ENCODE measurements at places on chromosomes 1 and 21.
A peak's percentile ranks its signal among the peaks of the same experiment; 100 is the strongest.

DNA sequence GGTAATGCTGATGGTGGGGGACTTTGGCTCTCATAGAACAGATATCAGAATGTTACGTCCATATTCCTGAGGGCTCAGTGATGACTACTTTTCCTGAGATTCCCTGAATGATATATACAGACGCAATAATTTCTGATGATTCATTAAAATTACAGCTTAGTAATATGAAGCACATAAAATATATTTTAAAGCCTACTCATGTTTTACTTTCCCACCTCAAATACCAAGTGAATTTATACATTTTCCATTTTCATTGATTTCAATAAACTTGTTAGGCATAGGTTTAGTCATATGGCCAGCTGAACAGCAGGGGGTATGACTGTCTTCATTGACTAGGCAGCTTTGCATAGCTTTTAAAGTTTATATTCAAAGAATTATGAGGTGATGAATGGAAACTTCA, 26.2 kb upstream of the PDC start:
- no peak for DNase-seq

DNA sequence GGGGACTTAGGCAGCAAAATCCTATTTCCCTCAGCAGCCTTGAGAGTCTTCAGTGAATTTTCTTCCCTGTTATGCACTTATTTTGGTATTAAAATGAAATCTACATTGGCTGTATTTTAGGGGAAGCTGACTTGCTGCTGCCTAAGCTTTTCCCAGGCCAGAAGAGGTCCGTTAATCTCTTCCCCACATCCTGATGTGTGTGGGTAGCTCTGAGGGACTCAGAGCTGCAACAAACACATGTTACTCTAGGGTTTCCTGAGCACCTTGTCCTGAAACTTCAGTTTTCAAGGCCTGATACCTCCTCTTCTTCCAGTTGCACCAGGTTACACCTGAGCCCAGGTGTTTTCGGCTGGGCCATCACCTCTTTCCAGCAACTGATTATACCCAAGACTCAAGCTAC, 51.5 kb downstream of the SYT6 start:
- no peak for DNase-seq

- DNase-seq: no peak
Observed at GRCh38 chr1:17792421-17792820, 37.3 kb downstream of the ACTL8 start.

DNA sequence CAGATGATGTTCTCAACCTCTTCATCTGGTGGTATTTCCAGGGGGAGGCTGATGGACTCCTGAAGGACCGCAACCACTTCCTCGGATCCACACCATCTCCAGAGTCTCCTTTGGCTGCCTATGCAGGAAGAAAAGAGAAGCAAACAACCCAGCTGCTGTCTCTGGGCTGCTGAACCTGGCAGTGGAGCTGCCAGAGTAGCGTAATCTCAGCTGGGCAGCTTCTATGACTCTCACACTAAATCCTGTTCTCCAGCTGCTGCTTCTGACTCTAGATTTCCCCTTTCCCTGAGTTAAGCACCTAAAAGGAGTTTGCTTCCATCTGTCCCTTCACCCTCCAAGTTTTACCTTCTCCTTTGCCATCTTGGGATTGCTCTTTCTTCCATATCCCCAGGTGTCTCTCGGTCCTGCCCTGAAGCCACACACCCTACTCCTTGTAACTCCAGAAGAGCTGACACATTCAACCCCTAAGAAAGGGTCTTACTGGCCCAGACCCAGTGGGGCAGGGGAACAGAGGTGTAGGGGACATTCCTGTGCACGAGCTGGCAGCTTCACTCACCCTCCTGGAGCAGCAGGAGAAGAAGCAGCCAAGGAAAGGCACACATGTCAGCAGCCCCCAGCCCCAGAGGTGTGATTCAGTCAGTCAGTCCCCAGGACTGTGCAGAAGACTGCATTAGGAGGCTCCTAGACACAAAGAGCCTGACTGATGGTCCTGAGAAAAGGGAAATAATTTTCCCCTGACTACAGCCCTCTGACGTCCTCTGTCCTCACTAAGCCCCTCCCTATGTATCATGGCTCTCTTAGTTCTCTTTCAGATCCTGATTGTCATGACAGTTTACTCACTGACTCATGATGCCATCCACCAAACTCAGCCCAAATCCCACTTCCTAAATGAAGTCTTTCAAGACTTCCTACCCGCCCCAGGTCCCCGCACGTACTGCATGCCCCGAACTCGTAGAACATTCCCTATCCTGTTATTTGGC, at the start of gene SLAMF9:
SLAMF9 (minus strand) TSS at position 702 of the 980 bp plus-strand sequence; CDS start at position 602, 100 bp downstream.
- DNase-seq: no peak

- DNase-seq: no peak
Observed at GRCh38 chr1:21764615-21765423, 18.1 kb downstream of the USP48 start.

DNA sequence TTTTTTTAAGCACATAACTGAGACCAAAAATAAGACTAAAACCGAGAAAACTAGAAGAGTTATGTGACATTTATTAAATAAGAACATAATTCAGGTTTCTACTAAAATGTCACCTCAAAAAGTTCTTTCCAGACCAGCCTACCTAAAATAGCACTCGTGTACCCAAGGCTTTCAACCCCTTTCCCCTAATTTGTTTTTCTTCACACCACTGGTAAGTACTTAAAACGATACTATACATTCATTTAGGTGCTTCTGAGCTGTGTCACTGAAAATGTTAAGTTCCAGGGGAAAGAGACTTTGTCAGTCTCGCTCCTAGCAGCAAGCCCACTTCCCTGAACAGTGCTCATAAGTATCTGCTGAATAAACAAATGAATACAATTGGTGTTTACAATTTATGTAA, 6.8 kb downstream of the RRAGC start:
- DNase-seq: no peak

GRCh38 chr1:86245566-86246190, 89.1 kb upstream of the COL24A1 start:
- DNase-seq: no peak

- no peak for DNase-seq
Observed at GRCh38 chr1:211893260-211893659, 62.7 kb upstream of the LPGAT1 start.

DNA sequence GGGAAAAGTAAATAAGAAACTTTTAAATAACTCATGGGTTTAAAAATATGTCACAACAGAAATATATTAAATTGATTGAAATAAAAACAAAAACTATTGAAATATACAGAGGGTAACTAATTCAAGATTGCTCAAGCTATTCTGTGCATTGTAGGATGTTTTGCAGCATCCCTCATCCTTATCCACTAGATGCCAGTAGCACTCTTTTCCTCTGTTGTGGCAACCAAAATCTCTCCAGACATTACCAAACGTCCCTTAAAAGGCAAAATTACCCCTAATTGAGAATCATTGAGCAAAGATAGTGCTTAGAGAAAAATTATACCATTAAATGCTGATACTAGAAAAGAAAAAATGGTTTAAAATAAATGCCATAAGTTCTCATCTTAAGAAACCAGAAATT, 682.6 kb downstream of the RWDD3 start:
- peak; percentile 8 for DNase-seq

- no peak for DNase-seq
Observed at GRCh38 chr1:234684856-234685255, 74.9 kb upstream of the IRF2BP2 start.

DNA sequence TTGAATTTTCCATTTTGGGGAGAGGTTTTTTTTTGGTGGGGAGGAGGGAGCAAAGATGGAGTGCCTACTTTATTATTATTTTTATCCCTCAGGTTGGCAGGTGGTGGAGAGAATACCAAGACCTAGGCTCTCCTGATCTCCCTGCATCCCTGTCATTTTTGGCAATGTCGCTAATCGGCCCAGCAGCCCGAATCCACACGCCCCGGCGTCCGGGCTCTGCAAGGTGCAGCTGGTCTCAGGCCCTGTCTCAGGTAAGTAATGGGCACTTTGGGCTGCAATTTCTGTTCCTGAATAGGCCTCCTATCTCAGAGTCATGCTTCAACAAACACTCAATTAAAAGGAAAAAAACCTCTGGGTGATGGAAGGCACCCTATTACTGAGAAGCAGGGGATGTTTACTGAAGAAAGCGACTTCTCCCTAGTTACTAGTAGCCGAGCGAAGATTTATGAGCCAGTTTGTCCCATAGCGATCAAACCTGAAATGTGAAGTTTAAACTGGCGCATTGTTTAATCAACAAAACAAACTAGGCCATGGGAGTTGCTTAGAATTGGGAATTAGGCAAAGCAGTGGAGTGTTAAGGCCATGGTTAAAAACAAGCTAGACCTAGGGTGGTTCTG, 137.8 kb downstream of the RWDD3 start:
- DNase-seq: no peak

DNA sequence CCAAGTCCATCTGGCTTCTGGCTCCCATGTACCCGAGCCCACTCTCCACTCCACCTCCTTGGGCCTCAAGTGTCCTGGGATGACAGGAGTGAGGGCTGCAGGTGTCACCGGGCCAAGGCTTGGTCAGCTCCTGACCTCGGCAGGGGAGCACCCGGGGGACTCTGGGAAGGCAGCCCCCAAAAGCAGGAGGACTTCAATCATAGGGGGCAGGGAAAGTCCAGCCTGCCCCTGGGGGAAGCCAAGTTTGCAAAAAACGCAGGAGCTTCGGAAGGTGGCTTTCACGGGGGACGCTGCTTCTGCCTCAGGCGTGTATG, 56.8 kb downstream of the KCNAB2 start:
- no peak for DNase-seq

GRCh38 chr21:22657781-22658180, 1659.6 kb downstream of the NCAM2 start:
- DNase-seq: no peak

GRCh38 chr1:58748666-58749065, 35.2 kb downstream of the JUN start:
- peak; percentile 87 for DNase-seq

DNA sequence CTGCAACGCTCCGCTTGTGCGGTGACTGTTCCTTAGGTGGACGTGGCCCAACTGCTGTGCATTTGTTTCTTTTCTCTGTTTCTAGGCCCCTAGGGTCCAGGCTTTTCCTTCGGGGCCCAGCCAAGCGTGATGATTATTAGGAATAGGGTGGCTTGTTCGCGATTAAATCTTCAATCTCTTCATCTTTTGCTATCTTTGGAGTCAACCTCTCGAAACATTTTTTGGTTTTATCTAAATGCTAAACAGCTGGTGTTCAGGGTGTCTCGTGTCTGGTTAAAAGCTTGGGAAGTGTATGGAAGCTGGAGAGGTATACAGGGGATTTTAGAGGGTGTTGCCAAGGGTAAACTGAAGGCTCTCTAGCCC, 844 bp upstream of the PLD5 start:
- peak; percentile 34 for DNase-seq

DNA sequence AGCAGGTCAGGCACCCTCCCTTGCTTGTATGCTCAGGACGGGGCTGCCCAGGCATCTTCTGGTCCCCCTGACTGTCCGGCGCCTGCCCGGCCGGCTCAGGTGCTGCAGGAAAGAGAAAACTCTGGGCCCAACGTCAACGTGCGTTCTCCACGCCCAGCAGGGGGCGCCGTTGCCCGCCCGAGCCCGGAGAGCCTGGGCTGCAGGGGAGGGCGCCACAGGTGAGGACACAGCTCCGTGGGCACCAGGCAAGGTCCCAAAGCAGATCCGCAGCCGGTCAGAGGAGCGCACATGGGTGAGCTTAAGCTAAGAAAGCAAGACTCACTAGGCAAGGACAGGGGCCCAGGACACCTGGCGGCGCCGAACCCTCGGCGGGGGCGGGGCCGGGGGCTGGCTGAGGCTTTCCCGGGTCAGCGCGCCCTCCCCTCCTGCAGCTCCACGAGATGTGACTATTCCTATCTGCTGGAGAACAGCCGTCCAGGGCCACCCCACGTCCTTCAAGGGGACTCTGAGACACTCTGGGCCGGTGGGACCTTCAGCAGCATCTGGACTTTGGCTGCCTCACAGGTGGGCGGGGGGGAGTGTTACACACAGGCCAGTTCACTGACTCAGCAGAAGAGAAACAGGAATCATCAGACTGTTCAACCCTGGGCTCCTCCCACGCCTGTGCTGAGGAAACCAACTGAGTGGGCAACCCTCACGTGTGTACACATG, 29.3 kb downstream of the KRTAP10-1 start:
- DNase-seq: peak; percentile 35

GRCh38 chr1:191536791-191537429, 621.4 kb upstream of the RGS18 start:
- DNase-seq: no peak

DNA sequence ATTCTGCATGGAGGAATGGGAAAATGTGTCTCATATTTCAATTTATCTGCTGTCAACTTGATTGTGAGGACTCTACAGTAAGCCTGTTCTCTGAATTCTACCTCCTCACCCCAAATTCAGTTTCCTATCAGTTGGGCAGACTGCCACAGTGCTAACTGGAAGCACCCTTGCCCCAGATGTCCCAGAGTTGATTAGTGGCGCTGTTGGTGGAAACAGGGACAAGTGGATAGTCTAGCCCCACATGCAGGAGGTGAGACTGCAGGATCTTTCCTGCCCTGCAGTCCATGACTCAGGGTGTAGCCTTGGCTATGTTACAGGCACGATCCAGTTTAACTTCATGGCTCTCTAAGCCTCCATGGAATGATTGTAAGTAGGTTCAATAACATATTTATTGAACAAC, 22.1 kb downstream of the ADAM30 start:
- DNase-seq: no peak

GRCh38 chr1:246329900-246330299, 177.2 kb downstream of the SMYD3 start:
- no peak for DNase-seq

- DNase-seq: no peak
Observed at GRCh38 chr1:178161516-178161915, 67.6 kb downstream of the RASAL2 start.

- no peak for DNase-seq
Observed at GRCh38 chr21:33127154-33127867, 57.4 kb downstream of the OLIG1 start.

GRCh38 chr1:51956528-51957509, 33.7 kb downstream of the RAB3B start:
- peak; percentile 60 for DNase-seq

DNA sequence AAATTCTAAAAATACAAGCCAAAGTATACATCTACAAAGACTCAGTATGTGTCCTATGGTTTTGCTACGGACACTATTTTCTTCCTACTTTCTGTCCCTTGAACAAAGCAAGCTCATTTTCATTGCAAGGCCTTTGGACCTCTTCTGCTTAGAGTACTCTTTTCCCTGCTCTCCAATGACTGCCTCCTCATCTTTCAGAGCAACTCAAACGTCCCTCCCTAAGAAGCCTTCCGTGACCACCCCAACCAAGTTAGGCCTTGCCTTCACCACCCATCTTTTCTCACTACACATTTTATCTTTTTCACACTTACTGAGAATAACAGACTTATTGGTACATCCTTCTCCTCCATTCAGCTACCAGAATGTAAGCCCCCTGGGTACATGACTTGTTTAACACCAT, 39.9 kb downstream of the ENAH start:
- no peak for DNase-seq

GRCh38 chr1:27031235-27032118, 18.8 kb upstream of the TENT5B start:
- DNase-seq: no peak

DNA sequence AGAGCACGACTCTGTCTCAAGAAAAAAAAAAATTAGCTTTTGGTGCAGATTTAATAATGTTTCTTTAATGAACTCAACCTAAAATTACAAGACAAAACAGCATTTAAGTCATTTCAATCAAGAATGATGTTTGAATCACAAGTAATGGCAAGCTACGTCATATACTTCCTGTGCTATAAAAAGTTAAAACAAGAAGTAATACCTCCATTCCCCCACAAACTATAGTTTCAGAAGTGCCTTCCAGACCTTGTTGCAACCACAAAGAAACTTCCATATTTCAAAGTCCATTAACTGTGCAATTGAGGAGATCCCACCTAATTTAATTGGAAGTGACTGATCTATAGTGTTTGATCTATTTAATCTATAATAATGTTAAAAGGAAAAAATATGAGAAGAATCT, 15.1 kb downstream of the NRDC start:
- DNase-seq: no peak

All from NCI-H146 (cell line).